ENCODE measurements at places on chromosomes 6 and 20.

GRCh38 chr20:50646483-50646996 lies 44.8 kb downstream of the RIPOR3 start:
- DNase-seq: no peak

DNA sequence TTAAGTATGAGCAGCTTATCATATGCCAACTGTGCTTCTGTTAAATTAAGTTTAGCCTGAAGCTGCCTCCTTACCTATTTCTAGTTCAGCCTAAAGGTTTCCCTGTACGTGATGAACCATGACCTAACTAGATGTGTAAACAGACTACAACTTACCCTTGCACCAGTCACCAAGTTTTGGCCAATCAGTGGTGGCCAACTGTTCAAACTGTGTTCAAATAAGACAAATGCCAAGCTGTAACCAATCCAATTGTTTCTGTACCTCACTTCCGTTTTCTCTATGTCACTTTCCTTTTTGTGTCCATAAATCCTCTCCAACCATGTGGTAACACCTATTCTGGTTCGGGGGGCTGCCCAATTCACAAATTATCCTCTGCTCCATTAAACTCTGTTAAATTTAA lies 6.0 kb upstream of the SLC2A10 start:
- no peak for DNase-seq

DNA sequence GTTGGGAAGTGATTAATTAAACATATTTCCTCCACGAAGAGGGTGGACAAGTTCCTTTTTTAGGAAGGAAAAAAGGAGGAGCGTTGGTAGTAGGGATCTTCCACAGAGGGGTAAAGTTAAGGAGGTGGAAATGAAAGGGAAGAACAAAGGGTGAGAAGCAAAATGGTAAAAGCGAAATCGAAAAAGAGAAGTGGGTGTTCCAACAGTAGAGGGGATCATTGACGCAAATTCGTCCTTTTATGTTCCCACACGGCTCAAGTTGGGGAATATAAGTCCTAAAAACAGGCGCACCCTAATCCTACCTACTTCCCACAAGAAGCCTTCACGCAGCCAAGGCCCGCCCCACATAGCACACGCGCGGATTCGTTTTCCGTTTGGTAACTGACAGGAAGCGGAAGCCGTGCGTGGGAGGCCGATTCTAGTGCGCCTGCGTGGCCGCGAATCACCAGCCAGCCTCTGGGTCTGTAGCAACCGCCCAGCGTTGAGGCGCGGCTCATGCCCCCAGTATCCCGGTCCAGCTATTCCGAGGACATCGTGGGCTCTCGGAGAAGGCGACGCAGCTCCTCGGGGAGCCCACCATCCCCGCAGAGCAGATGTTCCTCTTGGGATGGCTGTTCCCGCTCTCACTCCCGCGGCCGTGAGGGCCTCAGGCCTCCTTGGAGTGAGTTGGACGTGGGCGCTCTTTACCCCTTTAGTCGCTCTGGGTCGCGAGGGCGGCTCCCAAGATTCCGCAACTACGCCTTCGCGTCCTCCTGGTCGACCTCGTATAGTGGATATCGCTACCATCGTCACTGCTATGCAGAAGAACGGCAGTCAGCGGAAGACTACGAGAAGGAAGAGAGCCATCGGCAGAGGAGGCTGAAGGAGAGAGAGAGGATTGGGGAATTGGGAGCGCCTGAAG lies at the start of gene NKAPL:
NKAPL (plus strand) TSS at position 421 of the 901 bp plus-strand sequence; CDS start at position 496, 75 bp downstream.
- no peak for DNase-seq

- no peak for DNase-seq
Measured at GRCh38 chr6:138101946-138102731, 5.1 kb downstream of the PERP start.

GRCh38 chr6:8243475-8243874 lies 141.1 kb upstream of the EEF1E1 start:
- DNase-seq: no peak

GRCh38 chr20:19714579-19714840 lies 43.5 kb upstream of the RIN2 start:
- DNase-seq: no peak

GRCh38 chr20:17570347-17571152 lies 675 bp downstream of the DSTN start:
- DNase-seq: peak; percentile 50

GRCh38 chr6:148790817-148791216 lies 44.0 kb downstream of the UST start:
- no peak for DNase-seq

DNA sequence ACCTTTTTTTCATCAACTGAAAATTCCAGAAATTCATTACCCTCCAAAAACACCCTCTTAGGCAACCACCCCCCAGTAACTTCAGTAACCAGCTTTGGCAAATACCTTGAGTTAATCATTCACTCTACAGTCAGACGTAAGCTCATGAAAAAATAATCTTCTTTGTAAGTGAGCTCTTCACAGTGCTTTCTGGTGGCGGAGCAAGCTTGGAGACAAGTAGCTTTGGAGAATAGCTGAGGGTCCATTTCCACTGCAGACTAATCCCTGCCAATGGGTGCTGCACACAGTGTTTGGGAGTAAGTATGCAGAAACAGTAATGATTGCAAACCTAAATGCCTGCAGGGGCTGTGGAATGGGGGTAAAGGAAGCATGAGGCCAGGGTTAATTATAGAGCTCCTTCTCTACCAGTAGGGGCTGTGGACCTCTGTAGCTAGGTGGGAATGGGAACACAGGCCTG lies 56.8 kb upstream of the HINT3 start:
- DNase-seq: no peak

DNA sequence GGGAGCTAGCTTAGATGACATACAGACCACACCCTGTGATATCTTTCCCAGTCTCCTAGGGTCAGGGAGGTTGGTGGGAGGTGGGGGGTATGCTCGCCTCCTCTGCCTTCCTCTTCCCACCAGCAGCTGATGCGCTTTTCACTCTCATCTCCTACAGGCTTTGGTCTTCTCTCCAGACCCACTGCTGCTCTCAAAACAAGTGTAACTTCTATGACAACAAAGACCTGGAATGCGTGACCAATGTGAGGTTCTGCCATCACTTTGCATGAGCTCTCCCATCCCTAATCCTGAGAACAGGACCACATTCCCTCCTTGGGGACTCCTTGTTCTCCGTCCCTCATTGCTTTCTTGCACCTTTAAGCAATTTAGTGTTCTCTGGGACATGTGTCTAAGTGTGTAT lies 2.7 kb downstream of the CTSA start:
- no peak for DNase-seq

- no peak for DNase-seq
Measured at GRCh38 chr6:2081155-2082138, 164.0 kb downstream of the GMDS start.

GRCh38 chr6:35724059-35724458 lies 12.8 kb upstream of the ARMC12 start:
- DNase-seq: no peak

- no peak for DNase-seq
Measured at GRCh38 chr20:24616258-24617079, 147.0 kb downstream of the SYNDIG1 start.

GRCh38 chr20:11302436-11302835 lies 615.3 kb upstream of the BTBD3 start:
- no peak for DNase-seq

- DNase-seq: no peak
Measured at GRCh38 chr6:121579478-121579877, 144.0 kb downstream of the GJA1 start.

- DNase-seq: no peak
Measured at GRCh38 chr6:11931296-11932035, 80.6 kb upstream of the HIVEP1 start.

- DNase-seq: no peak
Measured at GRCh38 chr6:26571592-26572296, 25.0 kb upstream of the ABT1 start.

DNA sequence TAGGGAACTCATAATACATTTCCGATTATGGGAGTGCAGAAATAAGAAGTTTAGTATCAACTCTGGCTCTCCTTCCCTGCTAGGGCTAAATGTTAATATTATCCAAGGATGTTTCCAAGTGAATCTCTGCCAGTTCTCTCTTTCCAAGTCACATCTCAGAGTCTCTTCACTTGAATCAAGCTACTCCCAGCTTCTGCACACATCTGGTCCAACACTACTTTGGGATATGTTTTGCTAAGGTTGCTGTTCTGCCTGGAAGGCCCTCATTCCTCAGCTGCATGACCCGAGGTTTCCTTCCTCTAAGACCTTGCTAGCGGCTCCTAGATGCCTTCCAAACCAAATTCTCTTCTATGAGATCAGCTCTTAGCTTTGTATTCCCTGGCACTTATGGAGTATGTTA lies 331.8 kb downstream of the GJA1 start:
- no peak for DNase-seq

- DNase-seq: no peak
Measured at GRCh38 chr20:48120120-48120519, 334.8 kb upstream of the SULF2 start.

- DNase-seq: no peak
Measured at GRCh38 chr20:18304618-18305017, 16.3 kb downstream of the ZNF133 start.

- no peak for DNase-seq
Measured at GRCh38 chr6:98653179-98653578, 181.2 kb upstream of the POU3F2 start.

- no peak for DNase-seq
Measured at GRCh38 chr20:56211051-56211450, 37.5 kb upstream of the MC3R start.

DNA sequence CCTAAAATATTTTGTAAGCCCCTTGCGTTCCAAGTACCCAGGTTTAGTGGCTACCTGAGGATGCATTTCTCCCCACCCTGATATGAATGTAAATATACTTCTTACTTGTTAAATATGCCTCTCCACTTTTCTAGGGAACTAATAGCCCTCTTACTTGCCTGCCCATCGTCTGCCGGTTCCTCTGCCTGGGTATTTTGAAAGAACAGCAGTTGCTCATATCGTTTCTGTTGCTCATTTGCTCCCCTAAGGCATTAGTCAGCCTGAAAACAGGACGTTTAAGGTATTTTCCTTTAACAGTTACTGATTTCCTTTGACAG lies 141.3 kb upstream of the CARMIL1 start:
- no peak for DNase-seq

DNA sequence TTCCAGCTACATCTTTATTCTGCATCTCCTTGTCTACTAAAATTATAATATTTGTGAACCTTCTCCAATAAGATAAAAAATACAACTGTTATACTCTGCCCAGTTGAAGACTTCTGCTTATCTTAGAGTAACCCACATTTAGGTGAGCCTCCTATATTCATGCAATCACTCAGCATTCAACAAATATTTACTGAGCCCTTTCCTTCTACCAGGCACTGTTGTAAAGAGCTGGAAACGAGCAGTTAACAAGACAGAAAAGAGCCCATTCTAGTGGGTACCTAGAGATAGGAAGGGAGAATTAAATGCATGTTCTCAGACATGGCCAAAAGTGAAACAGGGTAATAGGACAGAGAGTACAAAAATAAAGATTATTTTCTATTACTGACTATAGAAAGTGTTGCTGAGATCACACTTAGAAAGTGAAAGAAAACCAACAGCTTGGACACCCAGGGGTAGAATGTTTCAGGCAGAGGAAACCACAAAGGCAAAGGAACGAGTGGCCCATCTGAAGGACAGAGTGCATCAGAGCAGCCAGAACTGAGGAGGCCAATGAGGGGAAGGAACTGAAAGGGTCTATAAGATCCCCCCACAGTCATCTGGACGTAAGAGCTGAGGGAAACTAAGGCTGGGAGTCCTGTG lies 50.8 kb upstream of the SMLR1 start:
- DNase-seq: no peak

DNA sequence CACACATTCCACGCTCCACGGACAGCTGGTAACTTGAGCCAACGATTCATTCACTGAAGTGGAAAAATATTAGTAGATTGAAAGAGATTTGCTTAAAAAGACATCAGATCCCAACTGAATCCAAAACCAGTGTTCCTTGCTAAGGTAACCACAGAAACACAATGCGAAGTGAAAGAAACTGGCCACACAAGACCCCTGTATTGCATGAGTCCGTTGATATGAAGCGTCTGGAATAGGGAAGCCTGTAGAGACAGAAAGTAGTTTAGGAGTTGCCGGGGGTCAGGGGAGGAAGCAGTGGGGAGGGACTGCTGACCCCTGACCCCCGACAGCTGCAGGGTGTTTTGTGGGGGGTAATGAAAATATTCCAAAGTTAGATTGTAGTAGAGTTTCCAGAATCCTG lies 10.0 kb downstream of the PCK1 start:
- no peak for DNase-seq

- no peak for DNase-seq
Measured at GRCh38 chr6:108873251-108873650, 25.0 kb downstream of the ARMC2 start.

GRCh38 chr6:5679270-5679669 lies 327.5 kb downstream of the NRN1 start:
- DNase-seq: no peak

DNA sequence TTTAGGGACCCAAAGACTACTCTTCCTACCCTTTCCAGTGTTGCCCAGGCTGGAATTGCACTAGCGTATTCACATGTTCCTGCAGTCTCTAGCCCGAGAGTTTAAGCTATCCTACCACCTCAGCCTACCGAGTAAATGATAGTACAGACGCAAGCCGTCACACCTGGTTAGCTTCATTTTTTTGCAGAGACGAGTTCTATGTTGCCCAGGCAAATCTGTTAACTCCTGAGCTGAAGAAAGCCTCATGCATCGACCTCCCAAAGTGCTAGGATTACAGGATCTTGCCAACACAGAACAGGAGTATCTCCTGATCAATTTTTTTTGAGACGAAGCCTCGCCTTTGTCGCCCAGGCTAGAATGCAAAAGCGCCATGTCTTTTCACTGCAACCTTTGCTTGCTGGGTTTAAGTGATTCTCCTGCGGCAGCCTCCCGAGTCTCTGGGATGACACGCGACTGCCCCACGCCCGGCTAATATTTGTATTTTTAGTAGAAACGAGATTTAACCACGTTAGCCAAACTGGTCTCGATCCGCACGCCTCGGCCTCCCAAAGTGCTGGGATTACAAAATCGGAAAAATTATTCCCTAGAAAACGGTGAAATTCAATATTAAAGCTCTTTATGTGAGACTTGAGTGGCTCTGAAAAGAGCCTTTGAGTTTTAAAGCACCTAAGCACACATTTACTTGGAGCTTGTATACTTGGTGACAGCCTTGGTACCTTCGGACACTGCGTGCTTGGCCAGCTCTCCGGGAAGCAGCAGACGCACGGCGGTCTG lies 128.5 kb downstream of the HFE start:
- DNase-seq: no peak

DNA sequence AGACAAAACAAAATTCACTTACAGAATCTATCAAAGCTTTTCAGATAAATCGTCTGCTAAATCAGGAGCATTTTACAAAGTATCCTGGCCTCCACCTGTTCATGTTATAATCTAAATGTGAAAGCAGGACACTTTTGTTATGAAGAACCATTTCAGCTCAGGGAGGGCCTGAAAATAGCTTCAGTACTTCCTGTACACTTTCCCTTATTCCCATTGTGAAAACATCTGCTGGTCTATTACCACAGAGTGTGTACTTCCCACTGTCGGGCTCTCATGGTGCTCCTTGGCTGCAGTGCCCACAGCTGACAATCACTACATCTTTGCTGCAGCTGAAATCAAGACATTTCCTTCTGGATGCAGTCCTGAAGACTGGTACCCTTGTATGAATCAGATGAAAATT lies 128.1 kb downstream of the OPRM1 start:
- DNase-seq: no peak
